ENCODE measurements at places on chromosomes 5 and 9. TPM values are rescaled to one million over a fixed set of nuclear protein-coding genes. Genes with fewer than 3 reads are reported as not detected.

Gene SLC4A9
- 3.0 TPM for total RNA-seq

Gene FOXD4L3
- not detected for total RNA-seq

DNA sequence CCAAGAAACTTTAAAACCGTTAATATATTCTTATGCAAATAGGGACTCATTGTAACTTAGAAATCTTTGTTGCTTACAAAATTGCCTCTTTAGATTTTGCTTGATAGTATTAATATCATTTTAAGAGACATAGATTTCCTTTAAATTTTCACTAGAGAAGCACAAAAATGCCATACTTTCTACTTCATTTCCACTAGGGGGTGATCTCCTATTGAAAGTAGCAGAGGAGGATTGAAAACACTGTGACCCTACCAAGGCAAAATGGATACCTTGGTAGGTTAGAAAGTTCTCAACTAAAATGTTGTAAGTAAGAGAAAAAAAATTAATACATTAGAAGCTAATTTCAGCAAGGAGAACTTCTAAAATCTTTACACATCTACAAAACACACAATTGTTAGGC, 204.9 kb downstream of the CHSY3 start:
- no peak for DNase-seq

Gene CCIN
- not detected for total RNA-seq

- no peak for DNase-seq
Observed at GRCh38 chr5:32496104-32496503, 51.6 kb upstream of the ZFR start.

- DNase-seq, result no peak
Observed at GRCh38 chr5:113387844-113388243, 46.9 kb downstream of the TSSK1B start.

Gene PCDHA1
- not detected for total RNA-seq

- DNase-seq, result no peak
Observed at GRCh38 chr9:115106001-115106400, 12.0 kb downstream of the TNC start.

Gene PCDHAC1
- 0.37 TPM for total RNA-seq

GRCh38 chr5:35900972-35901695, 37.3 kb downstream of the CAPSL start:
- DNase-seq, result no peak

DNA sequence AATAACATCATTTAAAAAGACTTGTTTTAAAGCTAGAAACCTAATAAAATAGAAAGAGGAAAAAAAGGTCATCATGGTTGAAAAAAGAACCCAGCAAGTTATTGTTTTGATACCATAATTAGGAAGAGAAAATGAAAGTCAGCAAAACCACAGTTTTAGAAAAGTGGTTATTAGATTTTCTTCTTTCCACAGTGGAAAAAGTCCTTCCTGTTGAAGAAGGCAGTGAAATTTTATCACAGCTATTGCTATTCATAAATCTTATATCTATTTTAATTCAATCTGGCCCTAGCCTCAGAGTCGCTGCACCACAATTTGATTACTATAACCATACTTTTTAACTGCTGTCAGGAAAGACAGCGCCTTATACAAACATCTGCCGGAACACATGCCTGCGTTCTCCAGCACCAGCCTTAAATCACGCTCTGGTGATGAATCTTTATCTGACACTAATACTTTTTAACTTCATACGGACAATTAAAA, 60.3 kb downstream of the MAPKAP1 start:
- no peak for DNase-seq

- DNase-seq, result no peak
Observed at GRCh38 chr5:147670815-147671214, 111.7 kb downstream of the JAKMIP2 start.

DNA sequence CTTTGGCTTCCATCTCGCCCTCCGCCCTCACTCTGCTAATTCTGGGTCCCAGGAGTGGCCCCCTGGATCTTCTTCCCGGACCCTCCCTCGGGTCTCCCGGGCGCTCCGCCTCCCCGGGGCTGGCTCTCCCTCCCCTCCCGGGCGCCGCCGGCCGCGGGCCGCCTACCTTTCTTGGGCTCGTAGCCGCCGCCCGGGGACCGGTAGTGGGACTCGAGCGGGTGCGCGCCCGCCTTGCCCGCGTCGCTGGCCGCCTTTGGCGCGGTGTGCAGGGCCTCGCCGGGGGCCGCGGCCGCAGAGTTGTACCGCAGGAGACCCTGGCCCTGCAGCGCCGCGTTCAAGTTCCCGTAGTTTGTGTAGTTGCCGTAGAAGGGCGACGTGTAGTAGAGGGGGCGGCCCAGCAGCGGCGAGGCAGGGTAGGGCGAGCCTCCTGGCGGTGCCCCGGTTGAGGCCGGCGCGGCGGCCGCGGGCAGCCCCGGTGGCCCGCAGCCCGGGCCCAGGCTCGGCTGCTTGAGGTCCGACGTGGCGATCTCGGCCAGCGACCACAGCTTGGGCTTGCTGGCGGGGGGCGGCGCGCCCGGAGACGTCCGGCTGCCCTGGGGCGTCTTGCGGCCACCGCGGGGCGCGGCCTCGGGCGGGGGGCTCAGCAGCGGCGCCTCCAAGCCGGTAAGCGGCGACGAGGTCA, 3.2 kb downstream of the IRX2 start:
- DNase-seq, result no peak

GRCh38 chr5:56326116-56326515, 93.0 kb upstream of the ANKRD55 start:
- no peak for DNase-seq

Gene CDX1
- 351 TPM for total RNA-seq

Gene OGN
- total RNA-seq, result 8.3 TPM

Gene CBY3
- not detected for total RNA-seq

GRCh38 chr5:132250547-132250946, 6.9 kb upstream of the PDLIM4 start:
- no peak for DNase-seq

GRCh38 chr5:60535951-60536350, 164.0 kb downstream of the DEPDC1B start:
- DNase-seq, result no peak

GRCh38 chr5:141384471-141385267, 2.1 kb downstream of the PCDHGA7 start:
- no peak for DNase-seq

- no peak for DNase-seq
Observed at GRCh38 chr9:99515895-99516656, 294.0 kb downstream of the SEC61B start.

DNA sequence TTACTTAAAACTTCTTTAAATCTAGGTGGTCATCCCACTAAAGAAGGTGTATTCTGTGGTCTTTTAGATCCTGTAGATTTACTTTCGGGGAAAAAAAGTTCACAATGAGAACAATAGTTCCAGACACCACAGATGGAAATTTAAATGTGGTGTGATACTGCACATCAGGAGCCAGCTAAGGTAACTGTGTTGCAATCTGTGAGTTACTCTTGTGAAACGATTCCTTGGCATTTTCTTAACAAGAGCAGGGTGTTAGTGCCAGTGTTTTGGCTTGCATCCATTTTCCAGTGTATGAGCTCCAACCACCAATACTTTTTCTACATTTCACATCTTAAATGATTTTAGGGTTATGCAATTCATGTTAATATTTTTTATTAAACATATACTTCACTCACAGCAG, 674.5 kb downstream of the CETN3 start:
- no peak for DNase-seq

- DNase-seq, result no peak
Observed at GRCh38 chr5:135491552-135492318, 39.6 kb upstream of the TIFAB start.

DNA sequence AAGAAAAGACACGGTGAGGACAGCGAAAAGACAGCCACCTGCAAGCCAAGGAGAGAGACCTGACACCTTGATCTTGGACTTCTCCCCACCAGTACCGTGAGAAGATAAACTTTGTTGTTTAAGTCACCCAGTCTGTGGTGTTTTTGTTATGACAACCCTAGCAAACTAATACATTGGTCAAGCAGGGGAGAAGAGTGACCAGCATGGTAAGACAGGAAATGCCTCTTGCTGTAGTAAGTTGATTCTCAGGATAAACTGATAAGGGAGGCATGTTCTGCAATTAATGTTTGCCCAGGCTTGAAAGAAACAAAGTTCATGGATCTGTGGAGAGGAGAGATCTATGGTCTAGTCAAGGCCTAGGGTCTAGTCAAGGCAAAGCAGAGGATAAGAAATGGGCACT, 801.2 kb downstream of the MAT2B start:
- DNase-seq, result no peak

DNA sequence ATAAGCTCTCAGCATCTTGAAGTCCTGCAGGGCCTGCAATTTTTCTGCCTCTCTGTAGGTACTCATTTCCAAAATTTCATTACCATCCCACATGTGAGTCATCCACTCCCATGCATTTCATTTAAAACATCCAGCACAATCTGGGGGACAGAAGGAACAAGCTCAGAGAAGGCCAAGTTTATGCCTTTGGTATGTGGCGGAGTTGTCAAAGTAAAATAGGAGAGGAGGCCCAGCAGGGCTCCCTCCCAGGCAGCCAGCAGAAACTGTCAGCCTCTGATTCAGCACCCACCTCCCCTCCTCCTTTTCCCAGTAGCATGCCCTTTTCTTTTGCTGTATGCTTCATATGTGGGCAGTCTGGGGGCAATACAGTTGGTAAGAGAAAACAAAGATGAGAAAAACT, 126.4 kb upstream of the ZNF366 start:
- DNase-seq, result no peak

Gene PRDM9
- total RNA-seq, result not detected

GRCh38 chr5:139226131-139226530, 28.0 kb upstream of the SIL1 start:
- DNase-seq, result no peak

Gene PSMB7
- 11.6 TPM for total RNA-seq

DNA sequence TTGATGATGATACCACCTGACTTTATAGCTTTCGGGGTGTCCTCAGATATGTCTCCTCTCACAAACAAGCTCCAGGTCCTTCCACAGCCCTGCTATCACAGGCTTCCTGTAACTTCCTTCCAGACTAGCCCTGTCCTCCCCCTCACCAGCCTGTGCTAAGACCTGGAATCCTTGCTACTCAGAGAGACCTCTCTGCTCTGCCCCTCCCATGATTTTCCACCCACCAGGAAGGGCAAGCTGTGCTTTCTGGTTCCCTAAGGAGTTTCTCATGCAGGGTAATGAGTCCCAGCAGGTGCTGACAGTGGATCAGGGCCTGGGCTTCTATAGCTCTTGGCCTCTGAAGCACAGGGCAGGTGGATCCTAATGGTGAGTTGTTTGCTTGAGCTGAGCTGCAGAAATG, 86.9 kb downstream of the AOPEP start:
- DNase-seq, result no peak

Gene PCDHB8
- total RNA-seq, result 0.16 TPM

- DNase-seq, result no peak
Observed at GRCh38 chr5:1930880-1931603, 48.3 kb upstream of the IRX4 start.

DNA sequence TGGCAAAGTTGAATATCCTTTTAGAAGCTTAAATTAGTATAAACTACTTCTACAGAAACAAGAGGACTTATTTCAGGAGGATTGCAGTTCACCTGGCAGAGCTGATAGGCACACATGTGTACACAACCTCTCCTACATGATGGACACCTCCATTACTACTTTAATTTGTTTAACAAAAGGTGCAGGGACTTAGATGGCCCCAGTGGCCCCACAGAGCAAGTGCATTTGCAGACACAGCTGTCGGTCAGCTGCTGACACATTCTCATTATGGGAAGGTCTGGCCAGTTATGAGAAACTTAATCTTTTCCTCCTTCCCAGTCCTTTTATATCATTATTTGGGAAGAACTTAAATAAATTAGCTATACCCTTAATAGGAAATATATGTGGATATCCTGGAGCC, 28.3 kb downstream of the TDRD7 start:
- DNase-seq, result no peak

Gene IL9
- not detected for total RNA-seq

DNA sequence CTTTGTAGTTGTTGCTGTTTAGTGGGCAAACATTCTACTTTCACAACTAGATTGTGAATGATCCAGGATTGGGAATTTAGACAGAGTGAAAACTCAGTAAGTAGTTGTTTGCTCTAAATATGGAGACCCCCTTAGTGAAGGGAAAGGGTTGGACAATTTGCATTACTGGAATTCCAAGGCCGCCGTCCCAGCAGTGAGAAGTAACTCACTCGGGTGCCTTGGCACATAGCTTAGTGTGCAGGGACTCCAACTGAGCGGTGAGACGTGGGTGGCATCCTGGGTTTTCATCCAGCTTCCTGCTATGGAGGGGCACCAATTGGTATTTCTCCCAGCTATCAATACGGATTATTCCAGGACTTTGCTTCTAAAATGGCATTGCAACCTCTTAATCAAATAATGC, 69.7 kb upstream of the FCN1 start:
- DNase-seq, result no peak

Gene LRRC19
- 79.1 TPM for total RNA-seq

Gene FBP2
- total RNA-seq, result not detected

DNA sequence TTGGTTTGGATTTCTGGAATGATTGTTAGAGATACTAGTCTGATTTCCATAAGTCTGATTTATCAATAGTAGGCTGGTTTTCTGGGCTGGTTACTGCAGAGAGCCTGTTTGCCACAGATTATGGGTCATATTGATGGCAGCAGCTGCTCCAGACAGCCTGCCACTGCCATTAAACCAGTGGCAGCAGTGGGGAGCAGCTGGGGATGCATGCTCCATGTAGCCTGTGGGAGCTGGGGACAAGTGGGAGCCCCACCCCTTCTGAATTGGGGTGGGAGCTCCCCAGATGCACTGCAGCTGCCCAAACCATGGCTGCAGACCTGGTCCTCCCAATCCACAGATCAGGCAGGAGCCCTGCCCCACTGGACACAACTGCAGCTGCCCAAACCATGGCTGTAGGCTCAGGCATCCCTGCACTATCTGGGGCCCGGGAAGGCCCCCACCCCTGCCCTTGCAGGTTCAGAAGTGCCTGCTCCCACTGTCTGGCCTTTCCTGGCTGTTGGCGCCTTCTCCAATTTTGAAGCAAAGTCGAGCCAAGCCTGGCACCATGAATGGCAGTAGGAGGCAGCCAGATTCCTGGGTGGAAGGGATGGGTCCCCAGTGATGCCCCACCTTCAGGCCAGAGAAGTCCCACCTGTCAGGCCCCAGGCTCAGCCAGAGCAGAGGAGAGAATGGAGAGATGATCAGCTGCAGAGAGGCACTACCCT, 402.9 kb upstream of the TYRP1 start:
- no peak for DNase-seq

DNA sequence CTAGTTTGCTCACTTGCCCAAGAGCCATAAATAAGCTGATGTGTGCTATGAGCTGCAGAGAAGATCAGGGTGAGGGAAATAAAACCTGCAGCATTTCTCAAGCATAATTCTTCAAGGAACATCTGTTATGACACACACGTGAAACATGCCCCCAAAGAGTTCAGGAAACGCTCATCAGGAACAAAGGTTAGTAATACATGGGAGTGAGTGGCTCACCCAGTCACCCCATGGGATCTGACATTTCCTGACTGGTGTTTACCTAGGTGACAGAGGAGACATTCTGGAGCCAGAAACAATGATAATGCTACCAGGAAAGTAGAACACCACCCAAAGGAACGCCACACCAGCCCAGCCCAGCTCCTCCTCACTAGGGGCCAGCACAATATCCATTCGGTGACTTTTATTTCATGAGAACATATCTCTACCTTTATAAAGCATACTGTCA, 66.0 kb downstream of the FRMD3 start:
- DNase-seq, result peak; percentile 44

Gene PCDHB13
- total RNA-seq, result 2.6 TPM

Measured in transverse colon (tissue), 4 donors.